ENCODE measurements at places on chromosomes 2 and 18.

GRCh38 chr2:239056611-239057010, 208.7 kb downstream of the TWIST2 start:
- no peak for DNase-seq

GRCh38 chr2:159262904-159263303, 23.6 kb downstream of the WDSUB1 start:
- no peak for DNase-seq

- no peak for DNase-seq
These were observed 3.0 kb upstream of the GFPT1 start for GRCh38 chr2:69390001-69390400.

DNA sequence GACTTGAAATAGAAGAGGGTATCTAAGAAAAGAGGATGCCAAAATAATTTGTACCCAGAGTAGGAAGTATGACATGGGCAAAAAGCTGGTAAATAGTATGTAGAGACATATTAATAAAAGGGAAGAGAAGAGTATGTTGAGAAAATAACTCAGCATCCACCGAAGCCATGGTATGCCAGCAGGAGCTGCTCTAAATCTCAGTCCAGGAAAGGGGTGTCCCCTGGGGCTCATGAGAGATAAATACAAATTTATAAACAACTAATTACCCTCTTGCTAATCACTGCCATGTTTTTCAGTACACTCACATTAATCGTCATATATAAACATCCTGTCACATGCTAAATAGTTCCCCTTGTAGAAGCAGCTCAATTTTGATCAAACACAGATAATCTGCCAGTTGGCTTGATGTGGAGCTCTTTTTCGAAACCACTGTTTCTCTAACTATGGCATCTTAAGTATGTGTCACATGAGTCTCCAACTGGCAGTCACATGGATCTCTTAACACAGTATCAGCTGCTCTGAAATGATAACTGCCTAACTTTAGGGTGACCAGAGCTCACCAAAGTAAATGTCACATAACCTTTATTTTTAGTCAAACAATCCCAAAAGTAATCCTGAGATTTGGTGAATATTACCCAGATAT, 31.9 kb downstream of the EXOC6B start:
- no peak for DNase-seq

GRCh38 chr2:66717218-66717905, 282.4 kb downstream of the MEIS1 start:
- no peak for DNase-seq

- DNase-seq, result peak; percentile 69
These were observed 16.8 kb upstream of the ITM2C start for GRCh38 chr2:230847883-230848388.
